Effector CD8-positive, alpha-beta T cell (primary cell): ENCODE measurements at places on chromosomes 6 and 20.
A peak's percentile ranks its signal among the peaks of the same experiment; 100 is the strongest.

- no peak for DNase-seq
Measured at GRCh38 chr6:156634048-156634447, 143.1 kb upstream of the ARID1B start.

GRCh38 chr6:90372450-90372849 lies 75.8 kb upstream of the BACH2 start:
- DNase-seq, result no peak

GRCh38 chr20:53157443-53158408 lies 185.6 kb downstream of the TSHZ2 start:
- peak; percentile 19 for DNase-seq

- no peak for DNase-seq
Measured at GRCh38 chr20:38804221-38804620, 1.3 kb upstream of the PPP1R16B start.

GRCh38 chr20:36199345-36200257 lies 36.7 kb upstream of the AAR2 start:
- DNase-seq, result peak; percentile 57

DNA sequence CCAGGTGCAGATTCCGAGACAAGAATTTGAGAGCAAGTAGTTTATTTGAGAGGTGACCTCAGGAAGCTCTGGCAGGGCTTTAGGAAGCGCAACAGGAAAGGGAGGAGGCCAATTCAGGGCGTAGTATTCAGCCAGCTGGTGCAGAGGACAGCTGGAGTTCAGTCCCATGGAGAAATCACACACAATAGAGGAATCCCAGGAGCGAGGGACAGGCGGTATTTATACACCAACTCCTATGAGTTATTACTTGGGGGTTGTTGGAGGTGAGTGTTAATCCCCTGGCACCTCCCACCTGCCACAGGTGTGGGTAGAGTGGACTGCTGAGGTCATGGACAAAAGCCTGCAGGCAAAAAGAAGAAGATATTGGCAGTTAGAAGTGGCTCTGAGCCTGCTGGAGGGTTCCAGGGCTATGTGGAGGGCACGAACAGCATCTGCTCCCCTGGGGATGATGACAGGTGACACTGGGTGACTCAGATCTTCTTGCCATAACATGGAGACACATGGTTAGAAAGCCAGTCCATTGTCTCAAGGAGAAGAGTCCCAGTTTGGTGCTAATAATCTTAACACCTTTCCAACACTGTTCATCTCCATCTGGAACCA lies 13.9 kb upstream of the SULF2 start:
- no peak for DNase-seq

DNA sequence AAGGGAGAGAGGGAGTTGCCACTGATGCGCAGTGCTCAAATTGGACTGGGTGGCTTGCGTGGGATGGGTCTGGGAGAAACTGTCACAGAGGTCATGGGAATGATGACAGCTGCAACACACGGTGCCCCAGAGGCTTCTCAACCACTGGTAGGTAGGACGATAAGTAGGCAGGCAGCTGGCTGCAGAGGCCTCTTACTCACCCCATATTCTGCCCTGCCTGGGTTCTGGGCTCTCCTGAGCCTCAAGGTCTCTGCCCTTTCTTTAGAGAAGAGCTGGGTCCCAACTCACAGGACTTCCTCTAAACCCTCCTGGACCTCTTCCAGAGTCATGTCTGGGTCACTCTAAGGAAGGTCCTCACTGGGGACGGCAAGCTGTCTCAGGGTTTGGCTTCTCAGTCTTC lies 37.2 kb upstream of the RNF24 start:
- DNase-seq, result no peak

GRCh38 chr6:86871681-86872080 lies 65.6 kb upstream of the HTR1E start:
- no peak for DNase-seq

DNA sequence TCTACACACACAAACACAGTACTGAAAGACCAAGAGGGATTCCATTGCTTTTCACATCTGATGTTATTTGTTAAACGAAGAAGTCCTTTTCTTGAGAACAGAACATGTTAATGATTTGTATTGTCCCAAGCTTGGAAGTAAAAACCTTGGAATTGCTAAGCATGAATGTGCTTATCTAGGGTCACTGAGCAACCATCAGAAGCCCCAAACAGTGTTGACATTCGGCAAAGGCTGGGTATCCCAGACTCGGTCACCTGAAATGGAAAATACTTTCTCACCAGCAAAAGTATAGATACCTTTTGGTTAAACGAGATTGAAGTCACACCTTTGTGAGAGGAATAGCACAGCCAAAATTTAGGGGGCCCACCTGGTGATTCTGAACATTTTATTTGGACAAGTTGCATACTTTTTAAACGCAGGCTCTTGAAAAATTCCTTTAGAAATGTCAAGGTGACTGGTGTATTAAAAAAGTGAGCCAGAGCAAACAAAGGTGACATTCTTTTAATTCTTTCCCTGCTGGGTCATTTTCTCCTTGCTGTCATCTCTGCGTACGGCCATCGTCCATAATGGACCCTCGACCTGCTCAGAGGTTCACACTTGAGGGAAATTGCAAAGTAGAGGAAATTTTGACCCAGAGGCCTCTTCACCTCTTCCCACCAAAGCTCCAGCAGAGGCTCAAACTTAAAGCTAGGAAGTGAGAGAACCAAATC lies 95.8 kb upstream of the FOXA2 start:
- DNase-seq, result no peak

DNA sequence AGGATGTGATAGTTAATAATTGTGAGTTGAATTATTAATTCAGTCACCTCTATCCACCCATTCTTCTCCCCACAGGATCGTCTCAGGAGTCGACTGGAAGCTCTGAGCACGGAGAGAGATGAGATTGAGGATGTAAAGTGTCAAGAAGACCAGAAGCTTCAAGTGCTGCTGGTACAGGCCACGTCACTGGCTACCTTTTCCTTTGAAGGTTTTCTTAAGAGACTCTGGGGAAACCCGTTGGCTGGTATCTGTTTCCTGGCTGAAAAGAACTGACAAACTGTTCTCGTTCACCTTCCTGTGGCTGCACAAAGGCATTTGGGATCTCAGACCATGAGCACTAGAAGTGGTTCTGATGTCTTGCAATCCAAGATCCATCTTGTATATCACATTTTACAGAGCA lies 3.8 kb downstream of the TRIM15 start:
- no peak for DNase-seq

GRCh38 chr6:63734923-63735322 lies 99.3 kb downstream of the PHF3 start:
- no peak for DNase-seq

- no peak for DNase-seq
Measured at GRCh38 chr20:17225851-17226409, 910 bp upstream of the PCSK2 start.

DNA sequence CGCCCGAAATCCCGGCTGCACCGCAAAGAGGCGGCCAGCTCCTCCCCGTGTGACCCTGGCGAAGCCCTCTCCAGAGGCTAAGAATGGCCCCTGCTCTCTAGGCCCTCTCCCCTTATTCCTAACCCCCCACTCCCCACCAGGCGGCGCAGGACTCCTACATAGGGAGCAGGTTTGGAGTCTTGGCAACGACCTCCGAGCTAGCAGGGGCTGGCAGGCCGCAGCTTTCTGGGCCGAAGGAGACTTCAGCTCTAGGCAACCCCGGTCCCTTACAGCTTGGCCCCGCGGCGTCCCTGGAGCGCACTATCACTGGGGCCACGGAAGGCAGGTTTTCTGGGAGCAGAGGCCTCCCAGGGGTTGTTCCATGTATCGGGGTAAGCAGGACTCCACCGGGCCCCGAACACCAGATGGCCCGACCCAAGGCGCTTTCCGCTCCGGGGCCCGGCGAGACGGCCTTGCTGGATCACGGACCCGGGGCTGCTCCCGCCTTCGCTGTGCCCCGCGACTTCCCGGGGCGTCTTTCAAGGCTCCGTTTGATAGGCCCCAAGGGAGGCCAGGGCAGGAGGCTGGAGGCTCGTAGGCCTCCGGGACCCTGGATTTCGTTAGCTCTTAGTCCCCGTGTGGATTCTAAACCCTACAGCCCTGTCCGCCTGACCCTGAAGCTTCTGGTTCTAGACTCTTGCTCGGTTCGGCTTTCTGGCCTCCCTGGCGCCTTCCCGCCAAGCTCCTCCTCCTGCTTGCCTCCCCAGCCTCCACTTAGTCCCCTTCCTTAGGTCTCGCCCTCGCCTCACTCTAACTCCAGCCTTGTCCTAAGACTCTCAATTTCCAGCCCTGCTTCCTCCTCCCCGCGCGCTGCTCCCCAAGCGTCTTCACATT lies 1.9 kb downstream of the SLC32A1 start:
- DNase-seq, result peak; percentile 22

DNA sequence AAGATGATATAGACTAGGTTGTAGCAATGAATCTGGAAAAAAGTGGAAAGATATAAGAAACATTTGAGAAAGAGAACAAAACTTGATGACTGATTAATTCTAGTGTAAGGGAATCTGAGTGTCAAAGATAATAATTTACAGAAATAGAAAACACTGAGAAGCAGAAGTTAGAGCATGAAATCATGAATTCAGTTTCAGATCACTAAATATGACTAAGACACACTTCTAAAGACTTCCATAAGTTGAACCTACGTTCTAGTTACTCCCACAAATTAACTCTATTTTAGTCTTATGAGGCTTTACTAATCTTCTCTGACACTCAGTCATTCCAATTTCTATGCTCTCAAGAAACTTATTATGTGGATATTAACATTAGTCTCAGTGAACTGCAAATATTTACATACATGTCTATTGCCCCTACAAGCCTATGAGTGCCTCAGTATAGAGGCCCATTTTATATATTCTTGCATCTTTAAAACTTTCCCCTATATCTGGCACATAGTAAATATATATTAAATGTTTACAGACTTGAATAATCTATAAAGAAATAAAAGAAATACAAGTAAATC lies 30.4 kb downstream of the IBTK start:
- no peak for DNase-seq

DNA sequence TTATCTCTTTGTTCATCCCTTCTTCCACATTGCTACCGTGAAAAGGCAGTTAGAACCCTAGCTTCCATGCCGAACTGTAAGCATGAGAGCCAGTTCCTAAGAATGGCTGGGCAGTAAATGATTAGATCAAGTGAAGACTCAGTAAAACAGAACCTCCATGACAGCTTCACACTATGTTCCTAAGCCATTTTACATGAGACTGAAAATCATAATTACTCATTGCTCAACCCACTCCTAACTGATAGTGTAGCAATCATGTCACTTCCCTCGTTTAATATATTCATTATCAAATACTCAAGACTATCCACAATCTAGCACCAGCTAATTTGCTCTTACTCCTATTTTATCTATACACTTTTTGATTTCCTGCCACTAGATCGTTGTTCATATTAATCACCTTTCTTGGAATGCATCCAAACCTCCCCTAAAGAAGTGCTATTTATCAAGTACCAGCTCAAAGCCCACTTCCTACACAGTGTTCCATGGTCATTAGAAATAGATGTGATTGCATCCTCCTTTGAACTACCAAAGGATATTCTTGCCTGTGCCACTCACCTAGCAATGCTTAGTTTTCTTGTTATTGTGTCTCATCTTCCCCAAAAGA lies 6.0 kb downstream of the TMEM30A start:
- no peak for DNase-seq

- no peak for DNase-seq
Measured at GRCh38 chr20:44033344-44033743, 118.7 kb downstream of the TOX2 start.

DNA sequence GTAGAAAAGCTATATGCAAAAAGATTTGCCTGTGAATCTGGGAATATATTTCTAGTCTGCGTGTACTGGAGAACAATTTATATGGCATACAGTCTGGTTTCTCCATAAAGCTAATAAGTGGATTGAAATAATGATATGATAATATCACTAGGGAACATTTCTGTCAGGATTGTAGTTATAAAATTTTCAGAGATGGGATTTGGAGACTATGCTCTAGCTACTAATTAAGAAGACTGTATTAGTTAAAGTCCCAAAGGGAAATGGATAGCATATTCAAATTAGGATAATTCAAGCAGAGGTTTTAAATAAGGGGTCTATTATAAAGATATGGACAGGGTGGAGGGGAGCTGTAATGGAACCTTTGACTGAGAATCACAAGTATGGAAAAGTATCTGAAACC lies 7.2 kb upstream of the STX11 start:
- DNase-seq, result no peak

DNA sequence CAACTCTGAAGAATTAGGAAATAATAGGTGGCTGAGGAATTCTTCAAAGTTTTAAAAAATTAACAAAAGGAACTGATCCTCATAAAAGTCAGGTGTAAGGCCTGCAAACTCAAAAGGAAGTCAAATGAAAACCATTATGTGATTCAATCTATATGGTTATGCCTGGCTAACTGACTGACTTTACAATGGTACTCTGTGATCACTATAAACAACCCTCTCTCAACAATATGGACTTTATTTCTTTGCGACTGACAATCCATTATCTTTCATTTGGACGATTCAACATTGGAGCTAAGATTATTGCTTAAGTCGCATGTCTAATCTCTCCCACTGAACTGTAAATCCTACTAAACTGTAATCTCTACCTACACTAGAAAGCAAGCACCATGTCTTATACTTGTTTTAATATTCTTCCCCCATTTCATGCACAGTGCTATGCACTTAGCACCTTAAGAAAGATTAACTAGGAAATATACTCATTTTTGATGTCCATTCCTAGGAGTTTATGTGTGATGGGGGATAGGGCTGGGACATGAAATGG lies 1.4 kb downstream of the STK38 start:
- no peak for DNase-seq

GRCh38 chr20:52103913-52104545 lies 87.5 kb downstream of the ZFP64 start:
- no peak for DNase-seq

DNA sequence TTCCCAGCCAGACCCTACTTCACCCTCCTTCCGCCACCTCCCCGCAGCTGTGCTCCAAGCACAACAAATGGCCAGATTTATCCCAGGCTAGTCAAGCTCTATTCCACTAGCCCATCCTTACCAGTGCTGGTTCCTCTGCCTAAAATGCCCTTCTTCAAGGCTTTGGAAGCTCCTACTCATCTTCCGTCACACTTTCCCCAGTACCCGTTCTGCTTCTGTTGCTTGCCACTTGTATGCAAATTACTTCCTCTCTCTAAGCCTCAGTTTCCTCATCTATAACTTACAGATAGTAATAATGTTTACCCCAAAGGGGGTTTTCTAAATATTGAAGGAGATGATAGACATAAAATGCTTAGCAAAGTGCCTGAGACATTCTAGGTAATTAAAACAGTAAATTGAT lies 193.1 kb downstream of the MAFB start:
- DNase-seq, result no peak

GRCh38 chr6:56280126-56280525 lies 32.7 kb upstream of the COL21A1 start:
- DNase-seq, result no peak

- no peak for DNase-seq
Measured at GRCh38 chr6:149354009-149354408, 36.5 kb downstream of the TAB2 start.

GRCh38 chr6:159180001-159180400 lies 10.8 kb downstream of the FNDC1 start:
- DNase-seq, result no peak
